ENCODE measurements at places on chromosomes 6 and 20.

- no peak for DNase-seq
These were observed 1.1 kb upstream of the SRSF12 start for GRCh38 chr6:89118931-89119330.

GRCh38 chr6:38179300-38179699 lies 359.8 kb downstream of the ZFAND3 start:
- DNase-seq: no peak

- no peak for DNase-seq
These were observed 181.9 kb downstream of the TMEM200A start for GRCh38 chr6:130547723-130548122.

GRCh38 chr6:90425161-90425641 lies 128.6 kb upstream of the BACH2 start:
- DNase-seq: no peak

DNA sequence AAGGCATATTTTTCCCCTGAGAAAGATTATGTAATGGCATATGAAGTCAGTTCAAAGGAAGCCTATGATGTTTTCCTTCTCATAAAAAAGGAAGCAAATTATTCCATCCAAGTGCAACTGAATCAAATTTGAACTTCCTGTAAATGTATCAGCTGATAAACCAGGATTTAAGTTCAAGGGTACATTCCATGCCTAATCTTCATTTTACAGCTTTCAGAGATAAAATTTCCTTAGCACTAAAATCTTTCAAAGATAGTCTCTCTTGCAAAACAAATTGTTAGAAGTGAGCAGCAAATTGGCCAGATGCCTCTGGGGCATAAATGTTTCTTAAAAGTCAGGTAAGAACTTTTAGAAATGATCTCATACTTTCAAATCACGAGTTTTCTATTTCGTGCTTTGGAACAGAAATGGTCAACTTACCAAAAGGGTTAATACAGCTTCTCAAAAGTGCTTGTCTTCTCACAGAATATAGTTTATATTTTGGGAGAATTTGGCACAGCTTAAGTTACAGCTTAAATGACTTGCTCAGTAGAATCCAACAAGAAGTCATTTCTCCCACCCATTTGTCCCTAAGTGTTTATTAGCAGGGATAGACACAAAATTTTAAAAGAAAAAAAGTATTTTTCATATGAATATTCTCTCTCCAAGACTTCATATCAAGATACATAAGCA lies 2.7 kb upstream of the TCF21 start:
- DNase-seq: no peak

GRCh38 chr6:138500045-138500665 lies 861 bp upstream of the NHSL1 start:
- no peak for DNase-seq

- DNase-seq: no peak
These were observed 110.1 kb upstream of the NXT1 start for GRCh38 chr20:23240519-23240918.

DNA sequence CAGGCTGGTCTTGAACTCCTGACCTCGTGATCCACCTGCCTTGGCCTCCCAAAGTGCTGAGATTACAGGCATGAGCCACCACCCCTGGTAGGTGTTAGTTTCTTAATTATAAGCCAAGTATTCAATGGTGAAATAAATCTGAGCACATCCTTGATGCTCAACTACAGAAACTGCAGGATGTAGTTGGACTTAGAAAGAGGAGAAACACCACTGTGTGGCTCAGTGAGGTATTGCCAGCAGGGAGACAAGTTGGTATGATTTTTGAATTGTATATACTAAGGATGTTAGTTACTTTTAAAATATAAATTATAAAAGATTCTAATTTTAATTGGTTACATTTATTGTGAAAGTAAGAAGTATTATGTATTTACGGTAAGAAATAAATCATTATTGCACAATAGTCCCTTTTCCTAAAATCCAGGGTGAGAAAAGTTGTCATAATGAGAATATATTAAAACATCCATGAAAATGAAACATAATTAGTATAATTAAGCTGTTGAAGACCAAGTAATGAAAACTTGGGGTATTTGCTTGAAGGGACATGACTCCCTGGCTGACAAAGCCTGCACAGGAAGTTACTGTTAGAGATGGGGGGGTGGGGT lies 17.6 kb downstream of the SLC18B1 start:
- DNase-seq: no peak
